ENCODE measurements at places on chromosomes 7 and 10.

DNA sequence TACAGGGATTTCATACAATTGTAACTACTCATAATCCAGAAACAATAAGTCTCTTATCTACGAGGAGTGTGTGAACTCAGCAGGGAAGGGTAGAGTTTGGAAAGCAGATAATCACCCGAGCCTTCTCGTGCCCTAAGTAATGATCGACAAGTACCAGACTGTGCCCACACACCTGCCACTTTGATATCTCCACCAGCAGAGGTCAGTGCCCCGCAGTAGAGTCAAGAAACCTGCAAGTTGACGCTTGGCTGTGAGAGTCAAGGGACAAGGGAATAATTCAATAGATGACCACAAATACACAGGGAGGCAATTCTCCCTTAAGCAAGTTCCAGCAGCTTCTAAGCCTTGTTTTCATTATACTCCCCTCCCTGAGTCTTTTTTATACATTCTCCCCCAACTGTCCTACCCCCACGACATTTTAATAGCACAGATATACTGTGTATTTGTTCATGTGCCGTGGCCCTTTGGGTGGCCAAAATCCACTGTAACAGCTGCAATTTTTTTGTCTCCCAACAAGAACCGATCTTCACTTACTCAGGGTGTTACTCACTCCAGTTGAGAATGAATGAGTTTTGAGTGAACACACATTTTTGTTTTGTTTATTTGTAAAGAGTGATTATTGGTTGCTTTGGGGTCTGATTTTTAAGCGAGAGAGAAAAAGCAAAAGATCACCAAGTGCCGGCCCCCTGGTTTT is 106.9 kb upstream of the RHEB start:
- no peak for DNase-seq

- DNase-seq: no peak
Observed at GRCh38 chr10:25952857-25953256, 18.8 kb downstream of the MYO3A start.

- DNase-seq: no peak
Observed at GRCh38 chr7:107994421-107995030, 8.4 kb downstream of the LAMB1 start.

DNA sequence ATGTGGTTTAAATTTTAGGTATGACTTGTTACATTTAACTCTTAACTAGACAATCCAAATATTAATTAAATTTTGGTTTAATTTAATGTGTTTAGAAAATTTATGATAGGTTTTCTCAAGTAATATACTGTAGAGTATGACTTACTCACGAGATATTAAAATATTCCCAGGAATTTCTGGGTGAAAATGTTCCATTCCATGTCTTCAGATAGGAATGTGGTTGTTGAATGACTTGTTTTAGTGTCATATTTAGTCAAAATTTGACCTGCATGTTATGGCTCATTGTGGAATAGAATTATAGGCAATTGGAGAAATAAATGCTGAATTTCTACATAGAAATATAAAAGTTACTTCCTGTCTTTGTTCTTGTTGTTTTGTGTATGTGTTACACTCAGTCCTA is 46.7 kb downstream of the SHOC2 start:
- no peak for DNase-seq

- no peak for DNase-seq
Observed at GRCh38 chr7:69199041-69199440, 399.2 kb upstream of the AUTS2 start.

GRCh38 chr10:11165591-11166543 is 148.2 kb downstream of the CELF2 start:
- DNase-seq: no peak

DNA sequence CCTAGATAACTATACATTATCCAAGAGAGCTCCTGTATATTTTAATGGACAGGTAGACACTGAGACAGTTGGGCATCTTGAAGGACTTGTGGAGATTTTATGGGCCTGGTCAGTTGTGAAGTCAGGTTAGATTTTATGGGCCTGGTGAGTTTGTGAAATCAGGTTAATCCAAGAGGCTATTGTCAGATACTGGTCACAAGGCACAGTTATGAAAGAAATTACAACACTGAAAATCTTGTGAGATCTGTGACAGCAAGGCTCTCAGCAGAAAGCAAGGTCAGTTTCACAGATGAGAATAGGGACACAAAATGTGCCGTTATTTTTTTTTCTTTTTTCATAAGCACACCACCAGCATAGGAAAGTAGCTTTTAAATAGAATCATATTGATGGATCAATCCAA is 167.6 kb downstream of the VTI1A start:
- DNase-seq: no peak

DNA sequence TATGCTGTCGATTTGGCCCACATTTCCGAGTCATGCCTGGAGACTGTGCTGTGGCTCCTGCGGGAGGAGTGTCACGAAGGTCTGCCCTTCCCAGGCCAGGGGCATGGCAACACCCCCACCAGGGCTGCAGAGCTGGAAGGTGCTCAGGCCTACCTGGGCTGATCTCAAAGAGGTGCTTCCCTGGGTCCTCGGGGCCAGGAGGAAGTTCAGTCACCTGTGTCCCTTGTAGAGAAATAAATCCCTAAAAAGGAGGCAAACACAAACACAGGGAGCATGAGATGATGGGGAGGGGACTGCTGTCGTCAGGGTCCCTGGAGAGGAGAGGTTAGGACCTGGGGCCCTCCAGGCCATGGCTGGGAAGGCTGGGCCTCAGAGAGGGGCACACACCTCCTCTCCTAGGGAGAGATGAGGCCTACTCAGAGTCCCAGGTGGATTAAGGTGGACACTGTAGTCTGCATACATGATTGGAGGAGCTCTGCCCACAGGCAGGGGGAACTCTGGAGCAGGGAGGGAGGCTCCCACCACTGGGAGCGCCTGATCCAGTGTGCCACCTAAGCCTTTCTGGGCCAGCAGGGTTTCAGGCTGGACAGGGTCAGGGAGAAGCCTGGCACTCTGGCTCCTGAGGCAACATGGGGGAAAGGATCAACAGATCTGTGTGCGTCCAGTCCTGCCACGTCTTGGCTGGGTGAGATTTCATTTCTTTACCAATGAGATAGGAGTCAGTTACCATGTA is 49.4 kb downstream of the ARHGAP22 start:
- DNase-seq: no peak

DNA sequence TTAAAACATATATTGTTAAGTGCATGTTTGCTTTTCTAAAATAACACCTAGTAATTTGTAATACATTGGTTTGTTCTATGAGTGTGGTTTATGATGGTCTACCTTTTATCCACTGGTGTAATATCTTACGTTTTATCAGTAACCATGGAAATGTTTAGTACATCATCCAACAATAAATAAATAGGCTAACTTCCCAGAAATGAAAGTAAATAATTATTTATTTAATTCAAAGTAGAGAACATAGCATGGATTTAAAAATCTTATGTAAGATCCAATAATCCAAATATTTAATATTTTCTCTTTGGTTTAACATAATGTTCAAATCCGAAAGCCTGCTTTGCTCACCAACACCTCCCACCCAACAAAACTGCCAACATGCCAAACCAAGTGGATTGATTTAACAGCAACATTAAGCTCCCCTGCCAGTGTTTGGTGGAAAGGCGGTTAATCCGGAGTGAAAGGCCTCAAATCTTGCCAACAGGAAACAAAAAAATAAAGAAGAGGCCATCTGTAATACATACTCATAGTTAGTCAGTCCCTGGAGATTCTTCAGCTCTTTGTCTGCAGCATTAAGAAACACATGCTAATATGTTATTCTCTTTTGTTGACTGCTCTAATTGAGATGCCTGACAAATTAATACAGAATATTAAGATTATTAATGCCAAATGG is 897.8 kb downstream of the CNTNAP2 start:
- DNase-seq: no peak

DNA sequence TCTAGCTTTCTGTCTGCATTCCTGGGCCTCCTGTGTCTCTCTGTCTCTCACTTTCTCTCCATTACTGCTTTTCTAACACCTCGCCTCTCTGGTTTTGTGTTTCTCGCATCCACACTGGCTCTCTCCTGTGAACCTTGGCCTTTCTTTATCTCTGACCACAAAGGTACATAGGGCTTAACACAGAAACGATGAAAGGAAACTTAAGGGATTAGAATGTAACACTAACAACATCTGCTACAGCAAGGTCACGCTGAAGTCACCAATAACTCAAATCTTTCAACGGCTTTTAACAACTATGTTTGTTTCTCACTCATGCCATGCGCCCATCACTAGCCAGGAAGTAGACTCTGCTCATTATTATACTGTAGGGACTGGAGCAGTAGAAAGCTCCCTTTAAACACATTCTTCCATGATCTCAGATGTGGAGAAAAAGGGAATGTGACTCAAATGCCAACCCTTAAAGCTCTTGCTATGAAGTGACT is 9.3 kb upstream of the OR6V1 start:
- DNase-seq: no peak

DNA sequence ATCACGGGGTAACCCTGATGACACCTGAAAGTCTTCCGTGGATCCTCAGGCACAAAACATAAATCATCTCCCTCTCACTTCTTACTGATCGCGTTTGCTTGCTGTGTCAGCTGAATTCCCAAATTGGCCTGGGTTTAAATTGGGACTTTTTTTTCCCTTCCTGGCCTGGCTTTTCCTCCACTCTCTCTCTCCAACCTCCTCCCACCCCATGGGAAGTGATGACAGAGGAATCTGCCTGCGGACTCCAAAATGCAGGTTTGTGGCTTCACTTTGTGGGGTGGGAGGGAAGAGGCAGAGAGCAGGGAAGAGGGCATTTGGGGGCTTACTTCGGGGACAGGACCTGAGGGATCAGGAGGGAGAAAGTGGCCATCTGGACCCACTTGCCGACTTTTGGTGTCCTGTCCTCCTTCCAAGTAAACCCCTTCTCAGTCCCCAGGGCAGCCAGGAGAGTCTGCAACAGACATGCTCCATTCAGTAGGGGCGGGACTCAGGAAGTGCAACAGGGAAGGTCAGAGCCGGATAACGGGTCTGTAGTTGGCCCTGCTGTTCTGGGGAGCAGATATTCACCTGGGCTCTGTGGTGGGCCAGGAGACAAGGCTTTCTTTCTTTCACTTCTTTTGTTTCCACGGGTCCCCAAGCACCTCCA is 172.7 kb downstream of the PLXNA4 start:
- DNase-seq: no peak

- DNase-seq: no peak
Observed at GRCh38 chr7:29858191-29858951, 52.1 kb downstream of the WIPF3 start.

GRCh38 chr7:80136261-80137055 is 1.8 kb downstream of the GNAI1 start:
- no peak for DNase-seq

- DNase-seq: no peak
Observed at GRCh38 chr7:55018361-55019190, at the start of gene EGFR. Gene EGFR (plus strand): TSS chr7:55019017. CDS start chr7:55019278, 261 bp downstream.

GRCh38 chr7:28595801-28596200 is 183.5 kb downstream of the CREB5 start:
- no peak for DNase-seq

GRCh38 chr10:132054564-132054963 is 11.2 kb upstream of the JAKMIP3 start:
- DNase-seq: no peak

DNA sequence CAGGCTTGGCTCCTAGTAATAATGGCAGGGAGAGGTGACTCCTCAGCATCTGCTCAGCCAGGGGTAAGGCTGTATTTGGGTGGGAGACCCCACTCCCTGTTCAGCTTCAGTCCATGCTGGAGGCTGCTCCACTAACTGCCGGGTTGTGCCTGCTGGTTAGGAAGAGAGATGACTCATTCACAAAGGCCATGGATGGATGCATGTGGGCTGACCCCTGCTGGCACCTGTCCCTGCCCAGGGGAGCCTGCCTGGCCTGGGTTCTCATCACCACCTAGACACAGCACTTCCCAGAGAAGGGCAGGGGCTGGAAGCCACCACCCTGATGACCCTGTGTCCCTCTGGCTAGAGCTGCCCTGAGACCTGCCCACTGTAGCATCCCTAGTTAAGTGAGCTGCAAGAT is 59.0 kb downstream of the VSTM4 start:
- DNase-seq: no peak

- no peak for DNase-seq
Observed at GRCh38 chr10:61529208-61529607, 76.0 kb upstream of the TMEM26 start.

GRCh38 chr10:28082316-28082715 is 83.4 kb upstream of the ODAD2 start:
- DNase-seq: no peak

GRCh38 chr7:47693216-47693615 is 111.3 kb upstream of the TNS3 start:
- no peak for DNase-seq

- no peak for DNase-seq
Observed at GRCh38 chr7:131568510-131568909, 12.1 kb upstream of the PODXL start.

GRCh38 chr10:114868870-114869519 is 47.4 kb downstream of the FHIP2A start:
- DNase-seq: no peak

- no peak for DNase-seq
Observed at GRCh38 chr10:116669080-116669479, 48.3 kb downstream of the PNLIPRP2 start.

- no peak for DNase-seq
Observed at GRCh38 chr7:23261843-23262452, 15.4 kb downstream of the GPNMB start.

DNA sequence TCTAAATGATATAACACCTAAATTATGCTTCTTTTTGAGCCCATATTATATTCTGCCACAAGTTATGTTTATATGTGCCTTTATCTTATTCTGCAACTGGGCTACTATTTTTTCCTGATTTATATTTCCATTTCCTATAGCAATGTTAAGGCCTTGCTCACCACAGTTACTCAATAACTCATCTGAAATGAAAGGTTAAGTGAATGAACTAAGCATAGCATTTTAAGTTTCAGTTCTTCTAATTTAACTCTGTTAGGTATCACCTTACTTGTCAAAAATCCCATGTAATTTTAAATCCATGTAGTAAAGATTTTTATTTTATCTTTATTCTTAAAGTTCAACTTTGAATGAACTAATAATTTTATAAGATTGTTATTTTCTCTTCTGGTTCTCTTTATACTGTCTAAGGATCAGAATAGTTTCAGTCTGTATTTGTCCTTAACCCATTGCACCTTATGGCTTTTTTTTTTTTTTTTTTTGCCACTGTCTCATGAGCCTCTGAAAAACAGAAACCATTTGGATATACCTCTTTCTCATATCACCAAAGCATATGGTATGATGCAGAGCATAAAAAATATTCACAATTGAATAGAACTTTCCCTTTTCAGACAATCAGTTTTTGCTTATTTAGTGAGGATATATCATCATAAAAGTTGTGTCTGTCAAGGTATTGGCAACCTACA is 301.8 kb upstream of the ZWINT start:
- DNase-seq: no peak

GRCh38 chr7:151178236-151178635 is 8.8 kb downstream of the ASB10 start:
- DNase-seq: no peak

GRCh38 chr10:74824900-74825370 is 1.5 kb upstream of the KAT6B start:
- peak; percentile 69 for DNase-seq

- DNase-seq: no peak
Observed at GRCh38 chr7:76424413-76425111, at the start of gene ZP3. Gene ZP3 (plus strand): TSS chr7:76424950. CDS start chr7:76424965, 15 bp downstream.

Data from amygdala (tissue), 56 donors.